NCI-H524 treated with DMSO at 0.1 percent for 48 hours (cell line): ENCODE measurements at places on chromosomes 7 and 10.

GRCh38 chr7:91193141-91193540 lies 71.1 kb upstream of the FZD1 start:
- no peak for DNase-seq

- no peak for DNase-seq
Observed at GRCh38 chr7:148722340-148723165, 23.9 kb downstream of the CUL1 start.

DNA sequence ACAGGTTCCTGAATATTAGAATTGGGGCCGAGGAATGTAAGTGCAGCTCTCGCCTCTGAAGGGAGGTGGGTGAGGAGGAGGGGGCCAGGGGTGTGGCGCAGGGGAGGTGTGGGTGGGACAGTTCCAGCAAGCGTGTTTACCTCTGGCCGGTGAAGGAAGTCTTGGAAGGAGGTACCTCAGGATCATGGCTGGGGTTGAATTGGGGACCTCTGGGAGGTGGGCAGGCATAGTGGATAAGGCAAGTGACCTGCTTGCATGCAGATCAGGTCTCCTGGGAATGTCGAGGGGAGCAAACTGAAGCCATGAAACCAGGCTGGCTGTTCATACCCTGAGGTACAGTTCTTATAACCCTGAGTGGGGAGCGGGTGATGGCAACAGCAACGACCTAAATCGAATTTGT lies 2.0 kb downstream of the ZNF775 start:
- no peak for DNase-seq

- DNase-seq: no peak
Observed at GRCh38 chr10:3747248-3747960, 37.6 kb downstream of the KLF6 start.

DNA sequence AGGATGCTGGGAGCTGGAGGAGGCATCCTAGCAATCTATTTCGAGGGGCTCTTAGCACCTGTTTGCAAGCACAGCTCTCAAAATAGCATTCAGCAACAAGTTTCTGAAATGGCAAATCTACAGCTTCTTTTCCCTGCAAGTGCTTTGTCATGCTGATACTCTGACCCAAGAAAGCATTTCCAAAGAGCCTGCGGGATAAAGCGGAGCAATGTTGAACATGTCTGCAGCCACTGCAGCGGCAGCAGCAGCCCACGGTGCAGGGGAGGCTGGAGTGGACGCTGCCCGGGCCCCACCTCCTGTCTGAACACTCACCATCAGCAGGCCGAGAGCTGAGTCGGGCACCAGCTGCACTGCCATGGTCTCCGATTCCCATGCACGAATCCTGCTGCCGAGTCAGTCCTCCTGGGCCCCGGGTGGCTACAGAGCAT lies 964 bp downstream of the FRMD4A start:
- no peak for DNase-seq

GRCh38 chr10:22737587-22737986 lies 23.2 kb upstream of the PIP4K2A start:
- DNase-seq: no peak

DNA sequence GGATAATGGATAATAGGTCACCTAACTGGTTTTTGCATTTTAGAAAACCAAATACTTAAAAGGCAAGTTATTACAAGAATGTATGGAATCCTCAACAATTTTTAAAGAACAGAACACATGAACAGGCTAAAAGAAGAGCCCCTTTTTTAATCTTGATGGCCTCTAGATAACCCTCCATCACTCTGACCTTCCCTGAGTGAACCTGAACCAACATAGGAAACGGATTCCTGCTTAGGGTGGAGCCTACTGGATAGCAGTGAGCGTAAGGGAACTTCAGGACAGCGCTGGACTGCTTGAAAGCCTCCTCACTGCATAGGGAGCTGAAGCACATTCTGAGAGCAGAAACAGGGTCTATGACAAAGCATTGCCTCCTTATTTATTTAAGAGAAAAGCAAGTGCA lies 20.5 kb downstream of the TRPV5 start:
- DNase-seq: no peak

GRCh38 chr7:89593125-89593524 lies 561.1 kb upstream of the STEAP1 start:
- DNase-seq: no peak

- no peak for DNase-seq
Observed at GRCh38 chr7:77657427-77658224, 38.6 kb upstream of the RSBN1L start.
